Bladder microvascular endothelial cell (primary cell): ENCODE measurements at places on chromosomes 2 and 18. TPM values are rescaled to one million over a fixed set of nuclear protein-coding genes. Genes with fewer than 3 reads are reported as not detected.

Gene GKN2
- not detected in 2 replicates for total RNA-seq

Gene B3GNT7
- under 0.01 and 5.9 TPM in 2 replicates for total RNA-seq

Gene FBXO36
- 0.57 and 1.5 TPM in 2 replicates for total RNA-seq

Gene CPS1
- total RNA-seq, result 0.88 and 2.1 TPM in 2 replicates

Gene CROCC2
- not detected in 2 replicates for total RNA-seq

Gene ANKRD36C
- total RNA-seq, result 18.8 and 68.9 TPM in 2 replicates

Gene LIMS4
- 14.7 and 42.7 TPM in 2 replicates for total RNA-seq

Gene CDH2
- 4.7 and 17.4 TPM in 2 replicates for total RNA-seq

Gene UGT1A5
- not detected in 2 replicates for total RNA-seq

Gene RAB1A
- total RNA-seq, result 59.4 and 112 TPM in 2 replicates

Gene ASIC4
- total RNA-seq, result not detected in 2 replicates

Gene UGT1A1
- not detected in 2 replicates for total RNA-seq

Gene IL37
- total RNA-seq, result not detected in 2 replicates

Gene RMND5A
- 36.1 and 79.5 TPM in 2 replicates for total RNA-seq

Gene AGXT
- total RNA-seq, result under 0.01 TPM in 1 of 2 replicates, not detected in the other

Gene KIAA2012
- not detected in 2 replicates for total RNA-seq

Gene MEIS1
- total RNA-seq, result 1.6 and 25.0 TPM in 2 replicates

Gene STARD6
- not detected in 2 replicates for total RNA-seq

Gene DNAJC5G
- total RNA-seq, result 0.16 and 4.4 TPM in 2 replicates

Gene EN1
- total RNA-seq, result not detected in 2 replicates

Gene ANKRD30BL
- under 0.01 TPM in 1 of 2 replicates, not detected in the other for total RNA-seq

Gene CAB39
- 39.3 and 84.1 TPM in 2 replicates for total RNA-seq
